Esophagus squamous epithelium (tissue), 5 donors: ENCODE measurements at places on chromosomes 5 and 9.

GRCh38 chr5:133059621-133060020 lies 7.8 kb downstream of the HSPA4 start:
- DNase-seq, result no peak

DNA sequence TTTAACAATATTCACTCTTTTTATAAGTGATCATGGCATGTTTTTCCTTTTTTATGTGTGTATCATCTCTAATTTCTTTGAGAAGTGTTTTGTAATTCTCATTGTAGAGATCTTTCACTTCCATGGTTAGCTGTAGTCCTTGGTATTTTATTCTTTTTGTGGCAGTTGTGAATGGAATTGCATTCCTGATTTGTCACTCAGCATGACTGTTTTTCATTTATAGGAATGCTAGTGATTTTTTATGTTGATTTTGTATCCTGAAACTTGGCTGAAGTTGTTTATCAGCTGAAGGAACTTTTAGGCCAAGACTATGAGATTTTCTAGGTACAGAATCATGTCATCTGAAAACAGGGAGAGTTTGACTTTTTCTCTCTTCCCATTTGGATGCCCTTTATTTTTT lies 13.1 kb upstream of the SPINK13 start:
- DNase-seq, result no peak

DNA sequence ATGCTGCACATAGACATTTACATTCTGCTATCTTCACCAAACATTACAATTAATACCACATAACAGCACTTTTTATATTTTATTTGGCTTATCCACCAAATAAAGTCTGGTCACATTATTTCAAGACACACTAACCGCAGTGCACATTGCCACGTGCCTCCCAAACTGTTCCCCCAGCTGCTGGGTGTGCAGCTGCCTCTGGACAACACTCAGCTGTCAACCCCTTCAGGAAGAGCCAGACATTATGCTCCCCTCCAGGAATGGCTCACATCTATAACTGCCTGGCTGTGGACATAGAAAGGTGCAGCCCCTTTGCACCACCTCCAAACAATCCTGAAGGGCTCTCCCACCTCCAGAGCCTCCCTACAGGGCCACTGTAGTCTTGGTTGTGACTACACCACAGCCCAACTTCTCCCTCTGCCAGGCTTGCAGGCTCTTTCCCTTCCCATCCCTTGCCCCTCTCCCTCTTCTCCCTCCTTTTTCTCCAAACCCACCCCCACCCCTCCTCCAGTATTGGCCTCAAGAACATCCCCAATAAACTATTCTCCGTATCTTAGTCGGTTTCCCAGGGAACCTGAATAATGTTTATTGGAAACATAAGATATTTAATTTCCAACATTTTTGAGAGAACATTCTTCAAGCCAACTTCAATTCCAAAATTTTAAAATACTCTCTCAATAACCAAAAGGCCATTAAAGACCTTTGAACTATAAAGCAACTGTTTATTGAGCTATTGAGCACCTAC lies 372.3 kb downstream of the CTNND2 start:
- no peak for DNase-seq

GRCh38 chr9:131423171-131423581 lies 29.3 kb downstream of the PRRC2B start:
- no peak for DNase-seq

- DNase-seq, result no peak
Measured at GRCh38 chr5:39891376-39891775, 466.6 kb upstream of the DAB2 start.

GRCh38 chr9:96441798-96442445 lies 8.0 kb upstream of the HABP4 start:
- no peak for DNase-seq

GRCh38 chr9:133104718-133105460 lies 16.2 kb downstream of the RALGDS start:
- no peak for DNase-seq

DNA sequence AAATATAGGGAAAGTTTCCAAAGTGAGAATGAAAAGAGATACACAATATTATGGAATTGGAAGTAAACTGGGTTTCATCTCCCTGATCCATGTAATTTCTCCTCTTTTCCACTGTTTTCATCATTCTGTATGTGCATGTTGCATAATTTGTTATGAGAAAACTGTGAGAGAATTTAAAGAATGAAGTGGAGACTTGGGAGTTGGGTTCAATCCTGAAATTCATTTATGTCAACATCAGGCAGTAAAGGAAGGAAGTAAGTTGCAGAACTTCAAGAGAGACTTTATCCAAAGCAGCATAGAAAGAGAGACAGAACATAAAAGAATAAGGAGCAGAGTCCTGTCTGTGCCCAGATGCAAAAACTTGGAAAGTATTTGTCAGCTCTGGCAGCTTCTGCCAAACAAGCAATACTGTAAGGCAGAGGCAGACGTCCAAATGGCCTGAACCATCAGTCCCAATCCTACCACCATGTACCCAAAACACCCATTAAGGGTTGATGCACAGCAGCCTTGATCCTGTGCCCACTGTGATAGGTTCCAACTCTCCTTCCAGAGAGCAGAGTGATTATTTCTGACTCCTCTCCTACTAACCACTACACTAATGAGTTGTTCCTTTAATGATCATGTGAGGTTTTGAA lies 425.3 kb upstream of the CDH6 start:
- no peak for DNase-seq

GRCh38 chr9:120935383-120935857 lies 8.8 kb upstream of the TRAF1 start:
- DNase-seq, result peak; percentile 39

- no peak for DNase-seq
Measured at GRCh38 chr9:69809304-69809863, 11.2 kb upstream of the CFAP95 start.

DNA sequence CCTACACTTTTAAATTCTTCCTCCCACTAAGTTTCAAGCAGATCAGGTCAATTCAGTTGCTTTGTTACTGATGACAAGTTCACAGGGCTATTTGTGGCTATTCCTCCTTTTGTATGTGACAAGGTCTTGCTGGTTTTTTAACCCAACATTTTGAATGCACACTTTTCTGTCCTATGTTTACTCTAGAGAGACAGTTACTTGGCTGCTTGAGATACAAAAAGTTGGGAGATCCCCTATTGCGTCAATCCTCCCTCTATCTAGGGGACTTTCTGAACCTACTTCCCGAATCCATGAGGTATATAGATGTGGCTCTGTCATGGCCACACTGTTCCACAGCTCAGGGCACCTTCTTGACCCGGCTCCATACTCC lies 386.7 kb downstream of the NTRK2 start:
- no peak for DNase-seq

- DNase-seq, result no peak
Measured at GRCh38 chr9:98109052-98109451, 10.0 kb downstream of the TRIM14 start.

- DNase-seq, result no peak
Measured at GRCh38 chr5:156124708-156125107, 202.3 kb upstream of the SGCD start.

- no peak for DNase-seq
Measured at GRCh38 chr5:103498800-103499551, 63.6 kb downstream of the NUDT12 start.

DNA sequence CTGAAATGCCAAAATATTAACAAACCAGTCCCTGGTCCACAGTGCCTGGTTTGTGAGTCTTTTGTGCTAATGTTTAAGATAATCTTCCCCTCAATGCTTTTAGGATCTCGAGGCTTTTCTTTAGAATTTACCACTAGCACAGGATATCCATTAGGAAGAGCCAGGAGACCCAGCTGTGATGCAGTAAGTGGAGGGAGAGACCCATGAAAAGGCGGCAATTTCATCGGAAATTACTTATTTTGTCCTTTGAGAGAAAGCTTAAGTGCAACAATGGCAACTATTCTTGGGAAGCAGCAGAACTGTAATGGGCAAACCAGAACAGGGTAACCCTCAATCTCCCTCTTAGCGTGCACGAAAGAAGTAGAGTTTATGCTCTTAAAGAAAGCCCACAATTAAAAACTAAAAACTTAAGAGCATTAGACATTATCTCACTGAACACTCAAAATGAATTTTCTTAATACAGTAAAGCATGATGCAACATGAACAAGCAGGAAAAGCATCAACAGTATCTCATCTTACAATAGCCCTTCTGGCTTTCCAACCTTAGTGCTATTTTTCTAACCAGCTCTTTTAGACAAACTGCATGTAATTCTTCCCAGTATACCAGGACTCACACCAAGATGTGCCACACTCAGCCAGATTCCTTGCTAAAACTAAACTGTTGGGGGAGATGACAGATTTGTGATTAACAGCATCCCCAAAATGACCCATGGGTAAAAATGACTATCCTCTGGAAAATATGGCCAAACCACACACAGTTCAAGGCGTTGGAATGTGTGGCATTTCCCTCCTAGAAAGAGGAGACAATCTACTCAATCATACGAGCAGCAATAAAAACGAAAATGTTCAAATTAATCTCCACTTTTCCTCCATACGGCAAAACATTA lies 36.4 kb downstream of the PWWP2A start:
- DNase-seq, result no peak

DNA sequence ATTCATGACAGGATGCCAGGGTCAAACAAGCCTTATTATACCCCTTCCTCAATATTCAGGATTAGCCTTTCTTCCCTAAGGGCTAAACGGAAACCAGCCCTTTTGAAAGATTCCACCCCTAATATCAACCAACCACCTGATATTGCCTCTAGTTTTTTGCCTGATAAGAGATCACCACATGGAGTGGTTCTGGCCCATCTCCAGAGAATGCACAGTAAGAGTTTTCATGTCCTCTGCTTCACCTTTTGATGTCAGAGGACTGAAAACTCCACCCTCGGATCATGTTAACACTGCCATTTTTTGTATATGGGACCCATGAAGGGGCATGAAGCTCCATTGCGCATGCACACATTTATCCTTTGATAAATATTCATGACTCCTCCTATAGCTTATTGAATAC lies 5.8 kb upstream of the LNPEP start:
- DNase-seq, result no peak

DNA sequence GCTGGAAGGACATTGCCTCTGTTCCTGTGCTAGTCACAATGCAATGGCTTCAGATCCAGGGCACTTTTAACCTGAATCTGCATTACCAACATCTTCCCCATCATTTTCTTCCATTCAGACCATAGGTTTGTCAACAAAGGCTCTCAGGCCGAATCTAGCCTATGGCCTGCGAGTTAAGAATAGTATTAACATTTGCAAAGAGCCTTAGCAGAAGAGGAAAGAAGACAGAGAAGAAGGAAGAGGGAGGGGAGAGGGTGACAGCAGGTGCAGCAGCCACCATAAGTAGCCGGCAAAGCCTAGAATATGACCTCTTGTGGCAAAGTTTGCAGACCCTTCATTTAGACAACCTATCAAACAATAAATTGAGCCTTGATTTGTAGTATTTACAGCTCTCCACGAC lies 32.6 kb downstream of the BARX1 start:
- no peak for DNase-seq

GRCh38 chr9:7238247-7238637 lies 480.5 kb downstream of the KDM4C start:
- no peak for DNase-seq

GRCh38 chr9:123157221-123157620 lies 111.2 kb downstream of the STRBP start:
- DNase-seq, result no peak

DNA sequence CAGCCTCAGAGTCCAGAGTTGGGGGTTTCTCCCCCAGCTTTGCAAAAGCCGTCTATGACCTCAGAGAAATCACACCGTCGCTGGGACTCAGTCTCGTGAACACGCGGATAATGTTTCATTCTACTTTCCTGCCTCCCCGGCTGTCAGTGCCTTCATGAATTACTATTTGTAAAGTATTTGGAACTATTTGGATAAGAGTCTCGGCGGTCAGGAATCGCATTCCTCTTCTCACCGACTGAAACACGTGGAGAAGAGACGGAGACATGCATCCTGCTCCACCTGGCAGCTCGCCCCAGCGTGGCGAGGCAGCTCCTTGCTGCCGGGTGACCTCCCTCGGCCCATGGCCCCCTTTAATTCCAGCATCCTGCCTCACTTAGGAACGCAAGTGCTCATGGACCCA lies 23.9 kb downstream of the IRX2 start:
- no peak for DNase-seq

GRCh38 chr5:14608169-14608568 lies 26.6 kb downstream of the OTULINL start:
- no peak for DNase-seq

DNA sequence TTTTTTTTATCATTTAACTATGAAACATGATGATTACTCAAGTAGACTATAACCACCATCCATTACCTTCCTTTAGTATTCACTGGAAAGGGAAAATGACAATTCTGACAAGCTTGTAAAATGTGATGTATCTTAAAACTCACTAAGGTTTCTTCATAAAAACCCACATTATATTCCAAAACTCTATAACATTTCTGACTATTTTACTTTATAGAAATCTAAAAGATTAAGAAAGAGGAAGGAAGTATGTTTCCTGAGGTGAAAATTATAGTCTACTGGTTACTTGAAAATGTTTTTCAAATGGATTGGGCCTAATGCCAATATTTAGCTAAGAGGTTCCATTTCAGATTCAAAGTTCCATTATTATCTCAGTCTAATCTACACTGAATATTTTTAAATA lies 1982.2 kb upstream of the C9orf72 start:
- DNase-seq, result no peak

DNA sequence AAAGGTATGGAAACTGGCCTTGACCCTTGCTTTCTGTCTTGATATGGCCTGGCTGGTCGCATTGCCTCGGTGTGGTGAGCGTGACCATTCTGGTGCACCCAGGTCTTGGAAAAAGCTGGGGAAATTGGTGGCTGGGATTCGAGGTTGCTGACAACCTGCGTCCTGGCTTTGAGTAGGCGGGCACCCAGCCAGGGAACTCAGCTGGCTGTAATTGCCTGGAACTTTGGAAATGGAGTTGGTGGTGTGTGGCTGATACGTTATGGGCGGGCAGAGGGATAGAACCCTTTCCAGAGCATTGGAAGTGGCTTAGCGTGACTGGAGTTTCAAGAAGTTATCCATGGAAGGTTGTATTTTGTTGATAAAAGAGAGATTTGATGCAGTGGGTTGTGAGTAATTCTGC lies 35.2 kb downstream of the KCNMB1 start:
- DNase-seq, result no peak

DNA sequence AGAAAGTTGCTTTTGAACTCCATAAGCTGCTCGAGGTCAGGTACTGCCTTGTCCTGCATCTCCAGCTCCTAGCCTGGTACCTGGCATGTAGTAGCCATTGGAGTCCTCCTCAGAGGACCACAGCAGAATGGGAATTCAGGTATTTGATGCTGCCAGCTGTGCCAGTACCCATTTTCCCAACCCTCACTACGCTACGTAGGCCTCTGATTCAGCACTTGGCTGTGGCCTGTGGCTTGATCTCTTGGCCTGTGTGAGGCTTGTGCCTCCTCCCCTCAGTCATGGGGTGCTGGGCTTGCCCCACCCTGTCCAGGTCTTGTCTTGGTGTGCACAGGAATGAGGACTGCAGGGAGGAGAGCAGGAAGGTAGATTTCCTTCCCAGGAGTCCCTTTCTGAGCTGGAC lies 11.8 kb downstream of the OTULIN start:
- DNase-seq, result no peak
